ENCODE measurements at places on chromosomes 7 and 10.

DNA sequence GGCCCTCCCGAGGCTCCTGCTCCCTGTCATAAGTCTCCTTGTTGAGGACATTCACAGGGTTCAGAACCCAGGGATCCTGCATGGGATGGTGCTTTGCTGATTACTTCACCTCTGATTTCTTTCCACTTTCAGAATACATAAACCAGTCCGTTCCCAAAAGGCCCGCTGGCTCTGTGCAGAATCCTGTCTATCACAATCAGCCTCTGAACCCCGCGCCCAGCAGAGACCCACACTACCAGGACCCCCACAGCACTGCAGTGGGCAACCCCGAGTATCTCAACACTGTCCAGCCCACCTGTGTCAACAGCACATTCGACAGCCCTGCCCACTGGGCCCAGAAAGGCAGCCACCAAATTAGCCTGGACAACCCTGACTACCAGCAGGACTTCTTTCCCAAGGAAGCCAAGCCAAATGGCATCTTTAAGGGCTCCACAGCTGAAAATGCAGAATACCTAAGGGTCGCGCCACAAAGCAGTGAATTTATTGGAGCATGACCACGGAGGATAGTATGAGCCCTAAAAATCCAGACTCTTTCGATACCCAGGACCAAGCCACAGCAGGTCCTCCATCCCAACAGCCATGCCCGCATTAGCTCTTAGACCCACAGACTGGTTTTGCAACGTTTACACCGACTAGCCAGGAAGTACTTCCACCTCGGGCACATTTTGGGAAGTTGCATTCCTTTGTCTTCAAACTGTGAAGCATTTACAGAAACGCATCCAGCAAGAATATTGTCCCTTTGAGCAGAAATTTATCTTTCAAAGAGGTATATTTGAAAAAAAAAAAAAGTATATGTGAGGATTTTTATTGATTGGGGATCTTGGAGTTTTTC lies 159.8 kb upstream of the LANCL2 start:
- DNase-seq: no peak

GRCh38 chr7:102424129-102424551 lies 9.2 kb upstream of the ORAI2 start:
- no peak for DNase-seq

DNA sequence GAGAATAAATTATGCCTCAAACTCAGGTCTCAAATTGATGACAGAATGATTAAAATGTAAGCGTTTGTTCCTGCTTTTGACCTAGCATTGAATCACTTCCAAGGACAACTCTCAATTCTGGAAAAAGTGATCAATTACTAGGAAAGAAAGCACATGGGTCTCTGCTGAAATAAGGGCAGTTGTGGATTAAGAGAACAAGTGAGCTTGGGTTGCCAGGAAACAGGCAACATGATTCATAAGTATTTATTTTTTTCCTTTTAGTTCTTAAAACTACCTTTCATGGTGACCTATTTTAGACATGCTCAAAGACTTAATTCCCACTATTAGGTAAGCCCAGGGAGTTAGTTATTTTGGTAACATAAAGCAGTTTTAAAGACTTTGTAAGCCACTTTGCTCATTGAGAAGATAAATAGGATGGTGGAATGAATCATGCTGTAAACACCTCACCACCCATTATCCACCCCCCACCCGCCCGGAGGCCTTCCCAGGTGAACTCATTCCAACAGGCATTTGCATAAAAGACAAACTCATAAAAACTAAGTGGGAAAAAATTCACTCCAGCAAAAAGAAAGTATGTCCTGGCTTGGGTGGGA lies 728.3 kb downstream of the SORCS1 start:
- no peak for DNase-seq

DNA sequence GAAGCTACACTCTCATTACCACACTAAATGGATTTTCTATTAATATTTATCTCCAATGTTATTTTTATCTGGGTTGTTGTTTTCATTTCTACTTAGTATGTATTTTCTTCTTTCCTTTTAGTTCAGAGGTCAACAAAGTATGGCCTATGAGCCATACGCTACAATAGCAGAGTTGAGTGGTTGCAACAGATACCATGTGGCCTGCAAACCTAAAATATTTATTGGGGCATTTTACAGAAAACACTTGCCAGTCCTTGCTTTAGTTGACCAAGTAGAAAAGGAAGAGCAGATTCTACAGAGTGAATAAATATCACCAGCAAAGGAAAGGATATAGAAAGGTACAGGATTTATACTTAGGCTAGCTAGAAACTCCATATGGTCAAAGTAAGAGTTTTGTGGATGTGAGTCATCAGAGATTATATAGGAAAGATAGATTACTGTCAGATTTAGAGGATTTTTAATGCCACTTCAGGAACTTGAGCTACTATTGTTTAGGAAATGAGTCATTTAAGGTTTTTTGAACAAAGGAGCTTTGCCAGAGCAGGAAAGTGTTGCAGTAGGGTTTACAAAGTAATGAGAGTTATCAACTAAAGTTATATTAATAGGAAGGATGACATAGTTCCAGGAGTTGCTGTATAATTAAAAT lies 323.3 kb upstream of the KAT6B start:
- DNase-seq: no peak

DNA sequence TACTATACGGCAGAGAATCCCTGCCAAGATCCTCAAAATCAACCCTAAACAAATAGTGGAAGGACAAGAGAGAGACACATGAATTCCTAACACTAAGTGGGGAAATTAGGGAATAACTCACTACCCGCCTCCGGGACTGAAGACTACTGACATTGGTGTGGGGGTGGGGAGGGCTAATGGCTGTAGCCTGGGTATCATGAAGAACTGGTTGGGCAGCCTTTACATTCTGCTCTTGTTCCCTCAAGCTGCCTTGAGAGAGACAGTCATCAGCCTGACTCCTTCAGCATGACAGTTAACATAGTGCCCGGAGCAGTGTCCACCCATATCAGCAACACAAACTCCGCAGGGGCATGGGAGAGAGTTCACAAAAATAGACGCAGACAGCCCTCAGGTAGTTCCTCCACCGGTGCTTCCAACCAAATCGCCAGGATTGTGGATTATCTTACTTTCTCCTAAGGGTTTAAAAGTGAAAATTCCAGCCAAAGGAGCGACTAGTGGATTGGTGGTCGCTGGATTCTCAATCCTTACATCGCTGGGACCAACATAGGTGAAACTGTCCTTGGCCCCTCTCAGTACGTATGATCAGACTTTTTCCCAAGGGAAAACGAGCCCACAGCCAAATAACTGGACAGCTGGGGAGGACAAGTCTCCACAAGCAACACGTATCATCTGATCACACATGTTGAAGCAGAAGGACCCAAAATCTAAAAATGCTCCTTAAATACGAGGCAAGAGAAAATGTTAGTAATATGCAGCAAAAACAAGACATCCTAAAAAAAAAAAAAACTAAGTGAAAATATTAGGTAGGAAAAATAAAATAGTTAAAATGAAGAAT lies 22.6 kb downstream of the TMEM254 start:
- no peak for DNase-seq

DNA sequence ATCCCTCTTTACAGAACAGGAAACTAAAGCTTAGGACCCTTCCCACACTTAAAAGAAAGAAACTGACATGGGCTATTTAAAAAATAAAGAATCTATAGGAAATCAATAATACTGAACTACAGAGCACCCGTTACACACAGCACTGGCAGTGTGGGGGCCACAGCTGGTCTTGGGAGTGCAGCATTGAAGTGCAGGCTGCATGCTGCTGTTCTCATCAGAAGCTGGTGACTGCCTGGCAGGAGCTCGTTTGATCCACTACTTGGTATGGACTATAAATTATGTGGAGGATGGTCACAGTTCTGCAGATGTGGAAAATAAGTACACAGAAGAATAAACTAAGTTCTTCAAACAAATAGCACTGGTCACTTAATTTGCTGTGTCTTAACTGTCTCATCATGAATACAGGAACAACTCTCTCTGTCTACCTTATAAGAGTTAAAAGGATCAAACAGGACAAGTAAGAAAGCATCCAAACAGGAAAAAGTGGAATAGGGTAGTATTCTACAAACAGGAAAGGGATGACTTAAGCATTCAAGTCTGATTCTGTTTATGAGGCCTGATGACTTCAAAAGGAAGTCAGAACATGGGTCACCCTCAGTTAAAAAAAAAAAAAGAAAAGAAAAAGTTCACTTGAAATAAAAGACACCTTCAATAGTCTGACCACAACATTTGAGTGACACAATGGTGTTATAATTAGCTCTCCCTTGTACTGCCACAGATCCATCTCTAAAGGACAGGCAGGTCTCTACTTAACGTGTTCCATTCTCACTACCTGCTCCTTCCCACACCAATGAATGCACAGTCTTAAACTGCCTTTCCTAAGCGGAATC lies 21.0 kb downstream of the DOCK4 start:
- DNase-seq: no peak

DNA sequence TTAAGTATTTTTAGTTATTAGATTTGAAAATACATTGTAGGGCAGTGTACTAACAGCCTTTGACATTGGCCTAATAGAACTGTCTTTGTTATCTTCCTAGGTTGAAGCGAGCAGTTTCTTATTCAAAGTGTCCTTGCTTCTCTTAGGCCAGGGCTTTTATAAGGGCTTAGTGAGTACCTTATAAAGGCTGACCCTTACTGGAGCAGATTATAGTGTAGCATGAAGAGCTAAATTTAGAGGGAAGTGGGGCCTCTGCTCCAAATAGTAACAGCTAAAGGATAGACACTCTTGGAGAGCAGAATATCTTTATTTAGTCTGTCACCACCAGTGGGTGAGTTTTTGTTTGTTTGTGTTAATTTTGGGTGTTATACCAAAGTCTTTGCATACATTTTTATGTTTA lies 15.9 kb downstream of the BZW2 start:
- no peak for DNase-seq

DNA sequence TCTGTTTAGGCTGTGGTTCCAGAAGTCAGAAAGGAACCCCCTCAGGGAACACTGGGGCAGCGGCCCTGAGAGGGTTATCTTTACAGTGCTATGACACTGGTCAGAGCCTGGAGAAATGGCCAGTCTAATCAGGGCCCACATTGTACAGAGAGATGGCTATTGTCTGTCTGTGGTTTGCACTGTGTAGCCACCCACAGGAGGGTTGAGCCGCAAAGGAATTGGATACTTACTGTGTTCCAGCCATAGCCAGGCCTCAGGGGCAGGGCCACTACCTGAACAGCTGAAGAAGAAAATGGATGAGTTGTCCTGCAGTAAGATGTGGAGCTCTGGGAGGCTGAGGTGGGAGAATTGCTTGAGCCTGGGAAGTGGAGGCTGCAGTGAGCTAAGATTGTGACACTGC lies 47.5 kb upstream of the PODXL start:
- no peak for DNase-seq

DNA sequence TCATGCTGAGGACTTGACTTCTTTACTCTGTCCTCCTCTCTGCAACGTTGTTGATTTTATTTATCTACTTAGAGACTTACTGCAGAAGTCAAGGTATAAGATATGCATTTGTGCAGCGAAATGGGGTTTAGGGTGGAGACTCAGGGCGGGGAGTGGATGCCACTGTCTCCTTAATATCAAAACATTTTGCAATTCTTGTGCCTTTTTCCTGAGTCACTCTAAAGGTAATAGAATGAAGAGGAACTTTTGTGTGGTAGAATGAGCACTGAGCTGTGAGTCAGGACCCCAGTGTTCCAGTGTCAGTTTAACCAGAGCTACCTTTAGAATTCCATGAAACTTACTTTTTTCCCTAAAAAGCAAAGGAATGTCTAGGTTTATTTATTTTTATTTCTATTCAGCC lies 78.2 kb downstream of the VTI1A start:
- DNase-seq: no peak

DNA sequence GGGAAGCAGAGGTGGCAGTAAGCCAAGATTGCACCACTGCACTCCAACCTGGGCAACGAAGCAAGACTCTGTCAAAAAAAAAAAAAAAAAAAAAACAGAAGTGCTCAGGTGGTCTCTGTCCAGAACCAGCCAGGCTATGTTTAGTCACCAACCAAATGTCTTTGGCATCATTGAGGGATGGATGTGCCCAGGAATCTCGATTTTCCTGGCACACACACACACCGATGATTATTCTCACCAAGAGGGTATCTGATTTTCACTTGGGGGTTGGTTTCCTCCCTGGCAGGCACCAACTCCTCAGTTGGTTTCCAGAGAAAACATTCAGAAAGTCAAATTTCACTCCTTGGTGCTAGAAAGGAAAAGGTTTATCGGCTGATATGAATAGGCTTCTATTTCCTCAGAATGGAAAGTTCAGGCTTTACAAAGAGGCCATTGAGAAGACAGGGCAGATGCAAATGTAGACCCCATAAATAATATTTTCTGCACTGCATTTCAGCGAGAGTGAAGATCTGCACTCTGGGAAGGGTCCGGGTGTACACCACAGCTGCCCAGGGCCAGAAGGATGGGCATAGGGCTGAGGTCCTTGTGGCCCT lies 154.8 kb downstream of the TNS3 start:
- no peak for DNase-seq

DNA sequence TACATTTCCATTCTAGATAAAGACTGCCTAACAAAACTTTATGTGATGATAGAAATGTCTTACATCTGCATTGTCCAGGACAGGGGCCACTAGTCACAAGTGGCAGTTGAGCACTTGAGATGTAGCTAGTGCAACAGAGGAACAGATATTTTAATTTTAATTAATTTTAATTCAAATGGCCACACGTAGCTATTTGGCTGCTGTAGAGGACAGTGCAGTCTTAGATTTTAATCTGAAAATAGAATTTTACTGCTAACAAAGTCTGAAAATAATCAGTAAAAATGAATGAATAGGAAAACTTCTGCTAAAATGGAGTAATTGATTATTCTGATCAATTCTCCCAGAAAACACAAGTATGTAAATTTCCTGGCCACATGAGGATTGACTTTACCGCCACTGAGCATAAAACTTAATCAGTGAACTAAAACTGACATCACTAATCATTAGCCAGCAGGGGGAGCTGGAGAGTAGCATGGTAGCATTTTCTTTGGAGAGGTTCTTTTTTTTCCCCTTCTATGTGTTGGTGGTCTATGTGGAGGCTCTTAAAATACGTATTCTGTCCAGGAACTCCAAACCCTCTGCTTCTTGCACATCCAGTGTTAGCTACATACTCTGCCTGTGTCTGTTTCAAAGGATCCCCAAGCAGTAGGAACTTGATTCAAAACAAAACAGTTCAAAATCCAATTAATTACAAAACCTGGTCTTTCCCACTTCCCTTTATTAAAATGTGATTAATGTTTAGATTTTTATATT lies 52.1 kb downstream of the TSPAN12 start:
- DNase-seq: peak; percentile 23

DNA sequence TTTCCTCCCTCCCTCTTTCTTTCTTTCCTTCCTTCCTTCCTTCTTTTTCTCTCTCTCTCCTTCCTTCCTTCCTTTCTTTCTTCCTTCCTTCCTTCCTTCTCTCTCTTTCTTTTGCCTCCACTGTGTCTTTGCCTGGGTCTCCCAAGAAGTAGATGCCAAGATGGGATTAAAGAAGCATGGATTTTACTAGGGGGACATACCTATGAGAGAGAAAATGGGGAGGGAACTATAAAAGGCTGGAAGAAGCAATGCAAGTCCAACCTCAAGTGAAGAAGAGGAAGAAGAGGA lies 33.3 kb upstream of the CRTAC1 start:
- no peak for DNase-seq

GRCh38 chr10:84537447-84537931 lies 209.1 kb downstream of the CCSER2 start:
- peak; percentile 29 for DNase-seq

- DNase-seq: no peak
Measured at GRCh38 chr10:36519909-36520308, 605.5 kb upstream of the ANKRD30A start.

GRCh38 chr10:98569853-98570252 lies 123.1 kb upstream of the HPS1 start:
- DNase-seq: no peak

- no peak for DNase-seq
Measured at GRCh38 chr10:69057261-69057950, 30.5 kb upstream of the SRGN start.

- DNase-seq: no peak
Measured at GRCh38 chr10:91974960-91975359, 51.4 kb downstream of the BTAF1 start.
